ENCODE measurements at places on chromosomes 1 and 21.

DNA sequence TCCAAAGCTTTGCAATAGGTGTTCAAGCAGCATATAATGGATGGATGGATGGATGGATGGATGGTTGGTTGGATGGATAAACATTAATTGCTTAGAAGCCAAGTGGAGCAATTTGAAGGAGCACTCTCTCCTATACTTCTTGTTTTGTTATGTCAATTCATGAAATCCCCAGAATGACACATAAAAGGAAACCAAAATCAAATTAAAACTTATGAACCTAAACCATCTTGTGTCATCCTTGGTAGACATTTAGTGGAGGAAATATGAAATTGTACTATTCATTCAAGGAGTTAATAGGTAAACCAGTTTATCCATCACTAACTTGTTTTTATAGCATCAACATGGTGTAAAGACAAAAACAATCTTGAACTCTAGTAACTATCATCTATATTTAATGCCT lies 122.5 kb downstream of the NR5A2 start:
- DNase-seq, result no peak

GRCh38 chr1:53627031-53627430 lies 111.9 kb downstream of the GLIS1 start:
- no peak for DNase-seq

- DNase-seq, result no peak
Measured at GRCh38 chr1:21437341-21437640, 2.6 kb upstream of the NBPF3 start.

GRCh38 chr1:233607252-233608119 lies 6.4 kb upstream of the KCNK1 start:
- DNase-seq, result no peak

- no peak for DNase-seq
Measured at GRCh38 chr21:37532868-37533780, 166.6 kb downstream of the DYRK1A start.

DNA sequence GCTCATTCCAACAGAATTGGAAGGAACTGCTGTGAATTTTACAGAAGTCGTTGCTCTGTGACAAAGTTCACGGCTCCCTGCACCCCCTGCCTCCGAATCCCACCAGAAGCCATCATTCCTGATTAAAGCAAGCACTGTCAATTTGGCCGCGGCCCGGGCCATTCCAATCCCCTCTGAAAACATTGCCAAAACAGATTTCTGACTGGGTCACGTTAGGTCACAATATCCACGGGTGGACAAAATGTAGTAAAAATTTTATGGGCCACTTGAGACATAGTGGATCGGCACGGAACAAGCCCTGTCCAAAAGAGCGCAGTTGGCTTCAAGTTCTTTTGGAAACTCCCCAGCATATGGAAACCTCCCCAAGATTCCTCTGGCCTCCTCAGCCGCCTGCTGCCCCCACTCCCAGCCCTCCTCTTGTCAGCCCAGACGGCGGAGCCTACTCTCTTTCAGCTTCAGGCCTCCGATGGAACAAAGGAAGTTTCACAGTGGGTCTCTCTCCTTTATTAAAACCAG lies 67.2 kb upstream of the IFNAR2 start:
- no peak for DNase-seq

GRCh38 chr1:105492921-105493320 lies 1563.6 kb upstream of the PRMT6 start:
- no peak for DNase-seq

DNA sequence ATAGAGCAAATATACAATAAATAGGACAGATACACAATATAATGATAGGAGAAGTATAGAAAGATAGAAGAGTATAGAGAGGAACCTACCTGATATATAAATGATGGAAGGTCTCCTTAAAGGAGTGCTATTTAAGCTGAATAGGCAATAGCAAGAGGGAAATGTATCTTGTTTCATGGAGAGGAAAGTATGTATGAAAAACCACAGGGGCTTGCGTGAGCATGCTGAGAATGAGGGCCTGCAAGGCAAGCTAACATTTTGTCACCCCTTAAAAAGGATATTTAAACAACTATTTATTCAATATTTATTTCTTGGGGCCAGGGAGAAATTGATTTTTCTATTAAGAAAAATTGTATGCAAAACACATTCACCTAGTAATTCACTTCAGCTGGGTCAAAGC lies 150.9 kb upstream of the ZRANB2 start:
- no peak for DNase-seq

- no peak for DNase-seq
Measured at GRCh38 chr1:50047916-50048694, 24.4 kb upstream of the AGBL4 start.

- no peak for DNase-seq
Measured at GRCh38 chr1:197103300-197103699, 36.2 kb upstream of the F13B start.

GRCh38 chr1:152525080-152525641 lies 10.9 kb downstream of the CRCT1 start:
- no peak for DNase-seq

DNA sequence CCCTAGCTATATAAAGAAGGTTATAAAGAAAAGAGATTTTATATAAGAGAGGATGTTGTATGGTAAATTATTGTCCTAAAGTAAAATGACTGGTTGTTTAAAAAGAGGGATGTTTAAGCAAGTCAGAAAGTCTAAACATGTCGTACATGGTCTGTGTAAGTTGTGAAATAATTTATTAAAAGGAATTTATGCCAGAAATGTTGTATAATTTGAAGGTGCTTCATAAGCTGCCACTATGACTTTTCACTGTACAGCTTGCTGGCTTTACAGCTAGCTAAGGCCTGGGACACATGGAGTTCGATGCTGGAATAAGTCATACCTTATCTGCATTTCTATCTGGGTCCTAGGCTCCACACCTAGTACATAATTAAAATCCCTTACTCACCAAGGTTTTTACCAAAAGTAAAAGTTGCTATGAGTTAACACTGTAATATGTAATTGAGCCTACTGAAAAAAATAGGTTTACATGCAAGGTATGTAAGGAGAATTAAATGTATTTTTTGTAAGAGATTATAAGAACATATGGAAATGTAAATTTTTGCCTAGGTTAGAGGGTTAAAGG lies 59.0 kb upstream of the EDEM3 start:
- no peak for DNase-seq

DNA sequence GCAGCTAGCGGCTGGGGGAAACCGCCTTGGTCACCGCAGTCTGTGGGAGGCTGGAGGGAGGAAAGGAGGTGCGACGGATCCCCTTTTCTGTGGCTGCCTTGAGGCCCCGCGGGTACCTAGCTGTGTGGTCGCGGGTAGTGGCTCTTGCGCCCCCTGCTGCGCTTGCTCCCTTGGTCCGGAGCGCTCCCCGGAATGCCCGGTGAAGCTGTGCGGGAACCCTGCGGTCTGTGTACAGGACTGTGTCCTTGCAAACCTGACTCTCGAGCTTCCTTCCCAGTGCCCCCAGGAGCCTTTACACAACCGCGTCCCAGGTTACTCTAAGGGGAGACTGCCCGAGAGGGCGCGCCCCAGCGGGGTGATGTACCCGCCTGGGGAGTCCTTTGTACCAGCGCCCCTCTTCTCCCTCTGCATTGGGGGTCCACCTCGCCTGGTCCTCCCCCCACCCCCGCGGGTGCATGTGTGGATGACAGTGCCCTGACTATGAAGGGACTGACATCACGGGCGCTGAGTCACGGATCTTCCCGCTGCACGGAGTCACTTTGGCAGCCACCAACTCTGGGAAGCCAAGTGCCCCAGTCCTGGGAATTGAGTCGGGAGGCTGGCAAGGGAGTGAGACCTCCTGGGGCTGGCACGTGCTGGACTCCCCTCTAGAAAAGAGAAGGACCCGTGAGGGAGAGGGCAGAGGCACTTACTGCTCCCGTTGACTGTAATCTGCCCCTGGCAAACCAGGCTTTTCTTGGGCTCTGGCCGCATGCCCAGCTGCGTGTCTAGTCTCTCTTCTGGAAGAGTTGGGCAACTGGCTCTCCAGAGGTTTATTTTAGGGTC lies 816 bp downstream of the IL6R start:
- DNase-seq, result no peak

GRCh38 chr1:43302721-43303470 lies 2.1 kb downstream of the TIE1 start:
- no peak for DNase-seq

DNA sequence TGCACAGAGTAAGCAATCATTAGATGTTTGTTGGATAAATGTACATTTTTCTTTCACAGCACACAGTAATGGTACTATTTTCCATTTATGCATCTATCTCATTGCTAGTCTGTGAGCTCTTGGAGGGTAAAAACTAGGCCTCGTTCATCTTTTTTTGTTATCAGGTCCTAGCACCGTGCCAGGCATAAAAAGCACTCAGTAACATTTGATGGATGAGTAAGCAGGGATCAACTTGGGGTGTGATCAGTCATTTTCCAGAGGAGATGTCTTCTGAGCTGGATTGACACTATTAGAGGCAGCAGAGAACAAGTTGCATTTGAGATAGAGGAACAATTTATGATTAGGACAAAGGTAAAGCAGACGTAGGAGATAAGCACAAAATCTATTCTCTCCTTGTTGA lies 4.3 kb upstream of the VTCN1 start:
- no peak for DNase-seq

DNA sequence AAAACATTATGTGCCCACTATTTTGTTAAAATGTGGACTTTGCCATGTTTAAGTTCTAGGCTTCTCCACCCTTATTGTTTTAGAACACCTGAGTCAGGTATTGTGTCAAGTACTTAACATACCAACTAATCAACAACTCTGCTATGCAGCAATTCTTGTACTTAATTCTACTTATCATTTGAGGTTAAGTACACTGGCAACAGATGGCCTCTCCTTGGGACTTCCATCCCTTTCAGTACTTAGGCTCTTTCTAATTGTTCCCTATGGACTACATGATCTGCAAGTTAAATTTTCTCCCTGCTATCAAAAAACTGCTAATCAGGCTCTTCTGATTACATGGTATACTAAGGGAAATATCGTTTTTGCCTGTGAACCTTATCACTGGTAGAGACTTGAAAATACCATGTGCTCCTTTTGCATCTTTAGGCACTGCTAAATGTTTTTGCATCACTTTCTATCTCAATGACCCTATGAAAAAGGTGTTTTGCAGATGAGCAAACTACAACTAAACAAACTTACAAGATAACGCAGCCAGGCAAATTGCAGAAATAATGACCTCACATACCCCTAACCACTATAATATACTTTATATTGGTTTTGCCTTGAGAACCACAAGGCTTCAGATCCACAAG lies 18.9 kb downstream of the SFPQ start:
- DNase-seq, result no peak

GRCh38 chr1:185014941-185015340 lies 30.4 kb upstream of the RNF2 start:
- no peak for DNase-seq

- DNase-seq, result no peak
Measured at GRCh38 chr1:145736191-145736590, 16.9 kb downstream of the CD160 start.

DNA sequence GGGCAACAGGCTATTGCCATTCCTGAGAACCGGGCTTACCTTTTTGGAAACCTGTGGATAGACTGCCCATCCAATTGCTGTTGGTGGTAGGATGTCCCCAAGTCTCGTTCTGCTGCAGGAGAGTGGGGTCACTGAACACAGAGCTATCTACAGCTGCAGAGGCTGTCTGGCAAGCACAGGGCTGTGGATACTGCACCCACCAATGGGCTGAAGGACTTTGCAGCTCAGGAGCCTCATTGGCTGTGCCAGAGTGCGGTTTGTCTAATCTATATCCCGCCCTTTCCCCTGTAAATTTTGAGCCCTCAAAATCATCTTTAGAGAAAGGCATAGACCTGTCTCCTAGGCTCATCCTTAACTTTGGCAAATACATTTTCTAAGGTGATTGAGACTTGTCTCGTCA lies 15.3 kb downstream of the RNF187 start:
- DNase-seq, result no peak

DNA sequence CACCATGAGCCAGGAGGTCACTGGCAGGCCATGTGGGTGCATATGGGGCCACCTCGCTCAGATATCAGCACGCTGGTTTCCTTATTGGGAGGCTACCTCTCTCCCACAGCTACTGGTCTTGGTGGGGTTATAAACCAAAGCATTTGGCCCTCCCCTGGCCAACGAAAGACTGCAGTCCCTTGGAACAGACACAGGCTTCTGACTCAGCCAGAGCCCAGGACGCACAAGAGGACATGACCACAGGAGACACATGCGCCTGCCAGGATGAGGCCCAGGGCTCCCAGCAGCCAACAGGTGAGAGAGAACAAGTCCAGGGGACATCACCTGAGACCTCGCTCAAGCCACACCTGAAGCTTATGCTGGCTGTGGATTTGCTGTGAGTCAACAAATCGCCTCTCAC lies 13.8 kb downstream of the NPHP4 start:
- DNase-seq, result no peak

GRCh38 chr1:169109561-169110134 lies 3.2 kb downstream of the ATP1B1 start:
- no peak for DNase-seq

DNA sequence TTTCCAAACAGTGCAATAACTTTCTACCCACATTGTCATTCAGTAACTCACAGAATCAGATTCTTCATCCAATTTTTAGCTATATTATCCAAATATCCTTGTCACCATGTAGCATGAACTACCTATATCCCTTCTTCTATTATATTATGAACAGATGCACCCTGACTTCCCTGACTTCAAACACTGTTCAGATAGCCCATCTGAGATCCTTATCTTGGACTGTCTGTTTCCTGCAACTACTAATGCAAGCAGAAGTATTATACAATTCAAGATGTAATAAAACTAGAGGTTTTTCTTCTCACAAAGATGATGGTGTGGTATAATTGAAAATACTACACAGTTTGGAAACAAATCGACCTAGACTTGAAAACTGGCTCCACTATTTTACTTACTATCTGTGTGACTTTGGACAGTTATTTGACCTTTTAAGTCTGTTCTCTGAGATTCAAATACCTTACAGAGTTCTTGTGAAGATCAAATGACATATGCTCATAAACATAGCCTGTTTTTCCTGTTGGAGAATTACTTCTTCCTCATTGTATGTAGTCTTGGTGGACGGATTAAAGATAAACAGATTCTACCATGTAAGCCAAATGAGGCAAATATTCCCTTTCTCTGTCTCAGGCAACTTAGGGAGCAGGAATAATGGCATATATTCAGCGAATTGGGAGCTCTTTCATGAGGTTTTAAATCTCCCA lies 407.9 kb upstream of the ZRANB2 start:
- no peak for DNase-seq

GRCh38 chr1:115906627-115907026 lies 65.7 kb upstream of the NHLH2 start:
- DNase-seq, result no peak

GRCh38 chr1:167839009-167839408 lies 74.9 kb downstream of the ADCY10 start:
- no peak for DNase-seq

DNA sequence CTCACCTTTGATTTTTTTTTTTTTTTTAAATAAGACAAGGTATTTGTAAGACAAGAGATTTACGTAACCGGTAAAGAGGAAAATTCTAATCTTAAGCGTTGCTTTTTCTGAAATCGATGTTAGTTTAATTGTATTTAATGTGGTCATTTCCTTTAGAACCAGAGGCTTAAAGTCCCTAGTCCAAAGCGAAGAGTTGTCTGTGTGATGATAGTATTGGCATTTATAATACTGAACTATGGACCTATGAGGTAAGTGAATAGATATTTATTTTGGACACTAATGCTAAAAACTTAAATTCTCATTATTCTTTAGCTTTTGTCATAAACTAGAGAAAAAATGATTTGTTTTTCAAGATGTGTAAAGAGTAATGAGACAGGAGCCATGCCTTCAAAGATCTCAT lies 54.8 kb downstream of the ATF6 start:
- no peak for DNase-seq

- no peak for DNase-seq
Measured at GRCh38 chr1:25103164-25103795, 129.0 kb downstream of the SYF2 start.

Data from cortex of kidney (tissue), 1 donor.